ENCODE measurements at places on chromosomes 7 and 10.

- no peak for DNase-seq
Measured at GRCh38 chr10:36455526-36456133, 669.8 kb upstream of the ANKRD30A start.

DNA sequence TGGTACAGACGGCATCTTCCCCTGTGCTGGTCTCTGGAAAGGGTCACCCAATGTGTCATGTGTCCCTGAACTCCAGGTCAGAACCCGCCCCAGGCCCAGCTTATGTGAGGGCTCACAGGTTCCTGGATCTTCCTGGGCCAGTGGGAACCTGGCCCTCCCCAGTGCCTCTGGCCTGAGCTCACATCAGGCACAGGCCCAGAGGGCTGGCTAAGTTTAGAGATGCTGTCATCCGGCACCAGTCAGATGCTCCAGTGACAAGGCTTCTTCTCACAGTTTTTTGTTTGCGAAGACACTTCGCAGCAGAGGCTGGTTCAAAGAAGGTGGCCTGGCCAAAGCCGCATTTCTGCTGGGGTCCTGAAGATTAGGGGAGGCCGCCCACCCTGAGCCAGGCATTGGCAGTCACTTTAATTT, 11.8 kb downstream of the CAMK2B start:
- no peak for DNase-seq

DNA sequence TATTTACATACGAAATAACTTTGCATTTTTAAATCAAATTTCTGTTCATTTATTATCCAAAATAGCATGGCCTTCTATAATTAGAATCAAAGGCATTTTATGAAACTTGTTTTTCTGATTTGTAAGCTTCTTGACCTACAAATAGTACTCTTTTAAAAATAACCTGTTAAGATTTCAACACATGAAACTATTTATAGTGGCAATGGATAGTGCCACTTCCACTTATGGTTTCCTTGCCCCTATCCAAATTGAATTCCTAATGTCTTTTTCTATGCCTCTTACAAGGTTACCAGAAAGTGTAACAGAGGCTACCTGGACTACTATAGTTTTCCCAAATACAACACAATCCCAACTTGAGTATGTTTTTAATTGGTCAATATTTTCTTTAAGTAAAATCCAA, 263.5 kb downstream of the SEMA3D start:
- no peak for DNase-seq

GRCh38 chr7:103944230-103944900, 45.1 kb downstream of the RELN start:
- no peak for DNase-seq

GRCh38 chr10:5488272-5489161, 10.9 kb downstream of the CALML5 start:
- no peak for DNase-seq

DNA sequence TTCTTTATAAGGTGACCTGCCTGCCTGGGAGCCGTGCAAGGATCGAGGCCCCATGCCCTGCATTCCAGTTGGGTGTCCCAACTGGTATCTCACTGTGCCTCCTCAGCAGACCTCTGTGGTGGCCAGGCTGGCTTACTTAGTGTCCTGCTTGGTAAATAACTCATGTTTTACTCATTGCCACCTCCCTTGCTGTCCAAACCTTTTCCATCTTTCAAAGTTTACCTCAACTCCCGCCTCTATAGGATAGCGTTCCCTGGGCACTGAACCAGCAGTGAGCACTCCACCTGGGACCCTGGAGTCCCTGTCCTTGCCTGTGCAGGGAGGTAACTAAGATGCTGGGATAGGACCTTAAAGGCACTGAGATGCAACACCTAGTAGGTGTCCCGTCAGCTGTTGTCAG, 33.6 kb downstream of the SLC18A2 start:
- DNase-seq = no peak

- DNase-seq = no peak
Measured at GRCh38 chr7:977326-978048, 2.1 kb upstream of the COX19 start.

DNA sequence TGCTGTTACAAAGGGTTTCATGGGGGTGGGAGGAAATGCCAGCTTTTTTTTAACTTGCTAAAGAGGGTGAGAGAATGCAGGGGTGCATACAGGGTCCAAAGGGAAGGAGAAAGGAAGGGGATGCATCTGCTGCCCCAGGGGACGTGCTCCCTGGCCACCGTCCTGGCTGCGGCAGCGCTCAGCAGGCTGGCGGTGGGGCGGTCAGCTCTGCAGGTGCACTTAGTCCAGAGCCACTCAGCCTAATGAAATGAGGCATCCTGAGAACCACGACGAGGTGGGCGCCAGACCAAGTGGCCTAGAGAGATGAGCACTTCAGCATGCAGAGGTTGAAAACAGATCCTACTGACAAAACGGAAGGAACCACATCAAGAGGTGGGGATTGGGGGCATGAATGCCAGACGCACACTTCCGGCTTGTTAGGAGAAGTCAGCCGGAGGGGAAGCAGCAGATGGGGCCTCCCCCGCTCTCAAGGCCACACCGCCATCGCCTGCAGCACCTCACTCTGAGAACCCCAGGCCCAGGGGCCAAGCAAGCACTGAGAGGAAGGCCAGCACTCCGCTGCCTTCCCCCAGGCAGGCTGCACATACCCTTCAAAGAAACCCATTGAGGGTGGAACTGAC, 94.5 kb downstream of the MAD1L1 start:
- no peak for DNase-seq

- no peak for DNase-seq
Measured at GRCh38 chr7:4136036-4136435, 546.1 kb upstream of the FOXK1 start.

- no peak for DNase-seq
Measured at GRCh38 chr10:89702121-89702480, 711 bp downstream of the KIF20B start.

DNA sequence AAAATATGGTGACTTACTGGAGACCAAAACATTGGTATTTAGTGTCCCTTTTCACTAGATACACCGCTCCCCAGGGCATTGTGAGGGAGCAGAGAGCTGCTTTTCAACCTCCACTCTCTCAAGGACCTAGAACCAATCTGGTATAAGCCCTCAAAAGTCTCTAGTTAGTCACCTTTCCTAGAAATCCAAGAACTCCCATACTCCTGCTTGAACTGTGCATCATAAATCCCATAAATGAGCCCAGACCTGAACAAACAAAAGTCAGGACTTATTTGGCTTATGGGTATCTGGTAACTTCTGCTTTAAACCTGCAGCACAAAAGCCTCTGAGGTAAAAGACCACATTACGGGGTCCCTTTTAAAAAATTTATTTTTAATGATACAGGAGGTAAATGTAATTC, 603.1 kb upstream of the LRRTM3 start:
- DNase-seq = no peak

- DNase-seq = no peak
Measured at GRCh38 chr7:69282946-69283345, 315.3 kb upstream of the AUTS2 start.

- DNase-seq = no peak
Measured at GRCh38 chr10:124824507-124824906, 22.9 kb downstream of the ABRAXAS2 start.

GRCh38 chr10:129784291-129784690, 179.8 kb downstream of the EBF3 start:
- no peak for DNase-seq

DNA sequence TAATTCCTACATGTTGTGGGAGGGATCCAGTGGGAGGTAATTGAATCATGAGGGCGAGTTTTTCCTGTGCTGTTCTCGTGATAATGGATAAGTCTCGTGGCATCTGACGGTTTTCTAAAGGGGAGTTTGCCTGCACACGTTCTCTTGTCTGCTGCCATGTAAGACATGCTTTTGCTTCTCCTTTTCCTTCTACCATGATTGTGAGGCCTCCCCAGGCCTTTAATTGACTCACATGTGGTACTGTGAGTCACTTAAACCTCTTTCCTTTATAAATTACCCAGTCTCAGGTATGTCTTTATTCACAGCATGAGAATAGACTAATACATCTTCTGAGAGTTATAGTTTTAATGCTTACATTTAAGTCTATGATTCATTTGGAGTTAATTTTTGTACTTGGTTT, 22.6 kb upstream of the CPN1 start:
- DNase-seq = no peak

GRCh38 chr7:117036053-117036669, 82.9 kb downstream of the ST7 start:
- DNase-seq = no peak
